LoVo (cell line): ENCODE measurements at places on chromosomes 2 and 18.
A peak's percentile ranks its signal among the peaks of the same experiment; 100 is the strongest.

GRCh38 chr2:198063242-198063641 lies 258.8 kb downstream of the PLCL1 start:
- DNase-seq = no peak

- no peak for DNase-seq
Measured at GRCh38 chr2:121591199-121591598, 58.1 kb downstream of the CLASP1 start.

GRCh38 chr2:168534926-168535325 lies 78.9 kb downstream of the CERS6 start:
- no peak for DNase-seq

GRCh38 chr18:35050705-35051195 lies 9.5 kb downstream of the MAPRE2 start:
- DNase-seq = no peak

DNA sequence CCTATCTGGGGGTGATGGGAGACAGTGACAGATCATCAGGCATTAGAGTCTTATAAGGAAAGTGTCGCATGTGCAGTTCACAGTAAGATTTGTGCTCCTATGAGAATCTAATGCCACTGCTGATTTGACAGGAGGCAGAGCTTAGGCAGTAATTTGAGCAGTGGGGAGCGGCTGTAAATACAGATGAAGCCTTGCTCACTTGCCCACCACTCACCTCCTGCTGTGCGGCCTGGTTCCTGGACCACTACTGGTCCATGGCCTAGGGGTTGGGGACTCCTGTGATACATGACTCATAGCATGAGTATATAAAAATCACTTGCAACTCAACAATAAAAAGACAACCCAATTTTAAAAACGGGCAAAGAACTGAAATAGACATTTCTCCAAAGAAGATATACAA lies 71.1 kb upstream of the ACAA2 start:
- no peak for DNase-seq

GRCh38 chr2:108594132-108594981 lies 60.1 kb downstream of the LIMS1 start:
- DNase-seq = peak; percentile 27
